ENCODE measurements at places on chromosomes 6 and 20.

DNA sequence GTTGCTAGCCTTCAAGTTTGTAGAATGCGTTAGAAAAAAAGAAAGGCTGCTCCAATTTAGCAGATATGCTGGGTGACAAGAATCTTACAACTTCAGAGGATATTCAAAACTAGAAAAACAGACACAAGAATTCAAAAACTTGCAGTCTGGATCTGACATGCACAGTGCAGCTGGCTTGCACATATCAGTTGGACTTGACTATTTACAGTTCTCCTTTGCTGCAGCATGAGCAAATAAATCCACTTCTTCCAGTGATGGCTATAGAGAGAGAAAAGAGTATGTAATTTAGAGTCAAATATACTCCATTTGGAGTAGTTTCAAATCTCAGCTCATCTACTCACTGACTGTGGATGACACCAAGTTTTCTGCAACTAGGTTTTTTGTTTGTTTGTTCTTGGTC is 247.0 kb downstream of the RIMS1 start:
- DNase-seq = no peak

DNA sequence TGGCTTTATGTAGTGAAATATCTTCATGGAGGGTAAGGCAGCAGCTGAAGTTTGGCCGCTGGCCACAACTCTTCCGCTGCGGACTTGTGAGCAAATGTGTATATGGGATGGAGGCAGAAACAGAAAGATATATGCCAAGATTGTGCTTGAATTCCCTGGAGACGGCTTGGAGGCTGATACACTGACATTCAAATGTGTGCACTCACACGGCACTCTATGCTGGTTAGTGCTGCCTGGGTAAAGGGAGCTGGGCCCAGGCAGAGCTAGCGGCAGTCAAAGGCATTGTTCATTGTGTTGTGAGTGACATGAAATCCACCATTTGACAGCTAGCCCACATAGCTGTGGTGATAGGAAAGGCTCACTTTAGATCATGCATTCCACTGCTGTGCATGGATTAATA is 202.7 kb downstream of the CLIC5 start:
- DNase-seq = no peak

- no peak for DNase-seq
These were observed 84.3 kb upstream of the TRAF3IP2 start for GRCh38 chr6:111689946-111690345.

DNA sequence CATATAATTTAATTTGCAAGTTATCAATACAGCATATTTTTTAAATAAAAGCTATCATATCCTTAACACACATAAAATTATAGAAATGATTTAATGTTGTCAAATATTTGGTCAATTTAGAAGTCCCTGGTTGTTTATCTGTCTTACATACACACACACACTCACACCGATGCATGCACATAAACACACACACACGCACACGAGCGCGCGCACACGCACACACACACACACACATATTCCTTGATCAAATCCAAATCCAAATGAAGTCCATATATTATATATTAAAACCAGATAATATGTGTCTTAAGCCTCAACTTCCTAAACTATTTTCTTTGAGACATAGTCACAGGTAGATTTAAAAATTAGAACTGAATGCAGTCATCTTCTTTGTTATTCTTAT is 120.3 kb downstream of the CLVS2 start:
- no peak for DNase-seq

GRCh38 chr6:116136933-116137340 is 11.0 kb upstream of the COL10A1 start:
- DNase-seq = no peak

DNA sequence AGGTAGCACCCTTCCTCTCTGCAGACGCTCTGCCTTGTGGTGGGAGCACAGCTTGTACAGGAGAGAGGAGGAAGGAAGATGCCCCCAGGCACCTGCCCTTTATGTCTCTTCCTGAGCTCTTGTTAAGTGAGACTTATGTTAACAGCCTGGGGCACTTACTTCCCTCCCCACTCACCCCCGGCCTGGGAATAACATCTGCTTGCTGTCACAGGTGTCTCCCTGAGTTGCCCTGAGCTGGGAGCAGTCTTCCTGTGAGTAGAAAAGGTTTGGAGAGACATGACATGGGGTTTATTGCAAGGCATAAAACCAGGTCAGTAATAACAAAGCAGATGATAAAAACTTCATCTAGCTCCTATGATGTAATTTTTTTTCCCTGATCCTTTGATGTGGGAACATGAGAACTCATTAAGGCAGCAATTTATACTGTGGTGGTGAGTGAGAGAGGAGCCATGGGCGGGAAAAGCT is 1.9 kb downstream of the SSTR4 start:
- no peak for DNase-seq

- no peak for DNase-seq
These were observed 14.5 kb upstream of the PSMG4 start for GRCh38 chr6:3244003-3244831.

DNA sequence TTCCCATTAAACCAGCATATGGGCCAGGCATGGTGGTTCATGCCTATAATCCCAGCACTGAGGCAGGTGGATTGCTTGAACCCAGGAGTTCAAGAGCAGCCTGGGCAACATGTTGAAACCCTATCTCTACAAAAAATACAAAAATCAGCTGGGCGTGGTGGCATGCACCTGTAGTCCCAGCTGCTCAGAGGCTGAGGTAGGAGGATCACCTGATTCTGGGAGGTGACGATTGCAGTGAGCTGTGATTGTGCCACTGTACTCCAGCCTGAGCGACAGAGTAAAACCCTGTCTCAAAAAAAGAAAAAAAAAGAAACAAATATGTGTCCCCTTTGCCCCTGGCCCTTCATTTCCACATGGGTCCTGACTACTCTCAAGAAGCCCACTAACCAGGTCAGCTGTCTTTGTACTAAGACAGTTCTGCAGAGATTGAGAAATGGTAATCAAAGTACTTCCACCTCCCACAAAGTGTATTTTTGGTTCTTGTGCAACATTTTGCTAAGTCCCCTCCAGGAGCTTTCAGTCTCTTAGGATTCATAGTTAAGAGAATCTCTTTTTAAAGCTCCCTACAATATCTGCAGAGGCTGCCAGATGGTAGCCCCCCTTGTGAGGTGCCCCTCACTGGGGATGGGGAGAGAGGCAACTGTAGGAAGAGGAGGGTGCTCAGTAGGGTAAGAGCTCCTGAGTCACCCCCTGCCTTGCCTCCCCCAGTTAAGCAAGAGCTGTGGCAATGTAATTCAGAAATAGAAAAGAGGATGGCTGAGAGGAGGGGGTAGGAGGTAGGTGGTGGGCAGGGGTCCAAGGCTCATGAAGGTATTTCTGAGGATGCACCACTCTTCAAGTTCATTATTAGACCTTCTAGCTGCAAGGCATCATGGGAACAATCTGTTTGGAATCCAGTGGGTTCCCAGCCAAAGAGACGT is 16.5 kb upstream of the WFDC2 start:
- DNase-seq = no peak

DNA sequence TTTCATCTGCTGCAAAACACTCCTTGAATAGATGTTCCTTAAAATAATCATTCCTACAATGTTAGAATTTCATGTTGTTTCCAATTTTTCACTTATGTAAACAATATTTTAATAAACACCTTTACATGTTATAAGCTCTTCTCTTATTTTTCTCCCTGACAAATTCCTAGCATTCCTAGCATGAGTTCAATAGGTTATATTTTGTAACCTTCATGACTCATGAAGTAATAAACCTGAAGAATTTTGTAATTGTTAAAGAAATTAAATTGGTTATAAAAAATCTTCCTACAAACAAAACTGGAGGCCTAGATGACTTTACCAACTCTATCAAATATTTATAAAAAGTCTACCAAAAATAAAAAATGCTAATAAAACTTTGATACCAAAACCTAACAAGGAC is 66.3 kb downstream of the NT5E start:
- no peak for DNase-seq

GRCh38 chr6:1605893-1606779 is 3.6 kb upstream of the FOXC1 start:
- DNase-seq = no peak

DNA sequence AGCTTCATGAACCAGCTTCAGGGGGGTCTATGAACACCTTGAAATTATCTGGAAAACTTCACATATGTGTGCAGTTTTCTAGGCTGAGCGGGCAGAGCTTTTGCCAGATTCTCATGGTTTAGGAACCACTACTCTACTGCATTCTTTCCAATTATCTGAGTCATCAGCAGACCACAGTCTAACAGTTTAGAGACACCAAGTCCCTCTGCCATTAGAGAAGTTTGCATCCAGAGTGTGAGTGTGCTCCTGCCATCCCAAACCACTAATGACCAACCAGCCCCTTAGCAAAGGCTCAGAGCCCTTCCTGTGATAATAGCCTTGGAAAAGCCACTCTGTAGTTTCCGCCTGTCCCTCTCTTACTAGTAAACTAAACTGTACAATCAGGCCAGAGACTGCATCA is 96.8 kb downstream of the PHACTR1 start:
- no peak for DNase-seq

GRCh38 chr6:51926125-51926524 is 161.3 kb downstream of the PKHD1 start:
- no peak for DNase-seq

GRCh38 chr20:5779071-5779900 is 29.1 kb downstream of the SHLD1 start:
- DNase-seq = no peak

DNA sequence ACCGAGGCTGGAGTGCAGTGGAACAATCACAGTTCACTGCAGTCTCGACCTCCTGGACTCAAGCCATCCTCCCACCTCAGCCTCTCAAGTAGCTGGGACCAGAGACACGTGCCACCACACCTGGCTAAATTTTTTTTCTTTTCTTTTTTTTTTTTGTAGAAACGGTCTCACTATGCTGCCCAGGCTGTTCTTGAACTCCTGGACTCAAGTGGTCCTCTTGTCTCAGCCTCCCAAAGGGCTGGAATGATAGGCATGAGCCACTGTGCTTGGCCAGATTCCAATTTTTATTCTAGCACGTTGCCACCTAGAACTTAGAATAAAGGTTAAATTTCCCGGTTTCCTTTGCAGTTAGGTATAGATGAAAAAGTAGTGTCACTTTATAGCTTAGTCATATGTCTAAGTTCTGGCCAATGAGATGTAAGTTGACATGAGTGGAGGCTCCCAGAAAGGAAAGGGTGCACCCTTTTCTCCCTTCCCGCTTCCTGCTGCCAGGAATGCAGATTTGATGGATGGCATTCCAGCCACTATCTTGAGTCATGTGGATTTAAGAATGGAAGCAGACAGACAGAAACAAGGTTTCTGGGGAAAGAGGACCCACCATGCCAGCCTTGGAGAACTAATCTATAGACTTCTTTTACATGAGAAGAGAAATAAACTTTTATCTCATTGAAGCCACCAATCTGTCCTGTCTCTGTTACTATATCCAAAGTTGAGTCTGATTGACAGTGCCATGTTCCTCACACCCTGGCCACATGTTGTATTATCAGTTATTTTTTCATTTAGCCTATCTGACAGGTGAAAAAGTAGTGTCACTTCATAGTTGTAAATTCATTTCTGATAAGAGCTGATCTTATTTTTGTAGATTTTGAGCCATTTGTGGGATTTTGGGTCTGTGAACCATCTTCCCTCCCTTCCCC is 60.6 kb upstream of the NCOA3 start:
- no peak for DNase-seq

DNA sequence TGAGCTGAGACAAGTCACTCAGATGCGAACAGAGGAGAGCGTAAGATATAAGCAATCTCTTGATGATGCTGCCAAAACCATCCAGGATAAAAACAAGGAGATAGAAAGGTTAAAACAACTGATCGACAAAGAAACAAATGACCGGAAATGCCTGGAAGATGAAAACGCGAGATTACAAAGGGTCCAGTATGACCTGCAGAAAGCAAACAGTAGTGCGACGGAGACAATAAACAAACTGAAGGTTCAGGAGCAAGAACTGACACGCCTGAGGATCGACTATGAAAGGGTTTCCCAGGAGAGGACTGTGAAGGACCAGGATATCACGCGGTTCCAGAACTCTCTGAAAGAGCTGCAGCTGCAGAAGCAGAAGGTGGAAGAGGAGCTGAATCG is 9.5 kb upstream of the SNRNP48 start:
- no peak for DNase-seq

DNA sequence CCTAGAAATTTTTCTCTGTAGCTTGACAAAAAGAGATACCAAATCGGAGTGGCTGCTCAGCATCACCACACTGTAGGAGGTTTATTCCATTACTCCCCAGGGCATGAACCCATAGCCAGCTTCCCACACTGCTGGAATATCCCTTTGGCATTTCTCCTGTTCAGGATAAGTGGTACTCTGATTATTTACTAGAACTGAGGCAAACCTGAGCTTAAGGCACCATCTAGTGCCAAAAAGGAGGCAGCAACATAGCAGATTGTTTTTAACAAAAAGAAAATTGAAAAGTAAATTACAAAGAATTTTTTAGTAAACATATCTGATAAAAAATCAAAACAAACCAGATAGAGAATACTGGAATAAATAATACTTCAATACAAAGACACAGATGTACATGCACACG is 181.7 kb downstream of the WDR27 start:
- DNase-seq = no peak

DNA sequence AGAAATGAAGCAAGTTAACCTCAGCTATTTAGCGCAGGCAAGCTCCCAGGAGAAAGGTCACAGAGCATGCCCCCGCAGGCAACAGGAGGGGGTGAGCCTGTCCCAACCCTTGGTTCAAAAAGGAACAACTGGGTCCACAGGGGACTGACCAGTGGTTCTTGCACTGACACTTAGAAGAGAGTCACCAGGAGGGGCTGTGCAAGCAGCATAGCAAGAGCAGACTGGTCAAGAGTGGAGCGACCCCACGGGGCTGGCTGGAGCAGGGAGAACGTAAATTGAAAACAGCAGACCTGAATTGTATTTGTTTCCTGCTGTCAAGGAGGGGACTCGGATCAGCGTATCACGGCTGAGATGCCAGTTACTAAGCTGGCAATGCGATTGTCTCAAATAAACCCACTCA is 32.8 kb downstream of the GABRR1 start:
- no peak for DNase-seq

DNA sequence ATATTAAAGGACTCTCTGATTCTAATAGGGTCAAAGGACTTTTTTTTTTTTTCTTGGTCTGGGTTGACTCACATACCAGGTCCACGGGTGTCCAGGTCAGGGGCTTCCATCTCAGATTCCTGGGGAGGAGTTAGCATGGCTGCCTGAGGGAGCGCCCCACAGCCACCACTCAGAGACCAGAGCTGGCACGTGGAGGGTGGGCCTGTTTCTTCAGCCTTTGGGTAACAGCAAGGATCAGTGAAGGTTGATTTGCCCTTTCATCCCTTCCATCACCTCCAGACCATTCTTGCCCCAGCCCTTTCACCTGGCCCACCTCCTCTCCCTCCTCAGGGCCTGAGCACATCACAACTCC is 5.9 kb upstream of the GPSM3 start:
- DNase-seq = no peak

DNA sequence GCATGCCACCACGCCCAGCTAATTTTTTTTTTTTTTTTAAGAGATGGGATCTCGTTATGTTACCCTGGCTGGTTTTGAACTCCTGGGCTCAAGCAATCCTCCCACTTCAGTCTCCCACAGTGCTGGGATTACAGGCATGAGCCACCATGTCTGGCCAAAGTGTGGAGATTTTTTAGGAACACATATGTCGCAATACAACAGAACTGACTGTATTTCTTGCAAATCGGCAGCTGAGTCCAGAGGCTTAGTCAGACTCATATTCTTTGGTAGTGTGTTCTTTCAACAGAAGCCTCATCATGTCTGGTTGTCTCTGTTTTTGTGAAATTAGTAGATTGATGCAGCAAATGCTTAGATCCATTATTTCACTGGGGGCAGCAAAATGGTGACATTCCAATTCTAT is 23.9 kb upstream of the CD164 start:
- no peak for DNase-seq

GRCh38 chr6:137879885-137880745 is 13.1 kb downstream of the TNFAIP3 start:
- no peak for DNase-seq

All from stimulated activated CD4-positive, alpha-beta T cell treated with anti-CD3 and anti-CD28 coated beads, TNF-alpha, amount 100 ng/mL, for 4 hours (primary cell).